Activated CD8-positive, alpha-beta memory T cell treated with anti-CD3 and anti-CD28 coated beads for 48 hours (primary cell): ENCODE measurements at places on chromosomes 7 and 10.

GRCh38 chr10:117405730-117406129, 30.5 kb upstream of the PDZD8 start:
- no peak for DNase-seq

- DNase-seq, result no peak
These were observed 13.1 kb upstream of the GOT1 start for GRCh38 chr10:99443500-99443899.

DNA sequence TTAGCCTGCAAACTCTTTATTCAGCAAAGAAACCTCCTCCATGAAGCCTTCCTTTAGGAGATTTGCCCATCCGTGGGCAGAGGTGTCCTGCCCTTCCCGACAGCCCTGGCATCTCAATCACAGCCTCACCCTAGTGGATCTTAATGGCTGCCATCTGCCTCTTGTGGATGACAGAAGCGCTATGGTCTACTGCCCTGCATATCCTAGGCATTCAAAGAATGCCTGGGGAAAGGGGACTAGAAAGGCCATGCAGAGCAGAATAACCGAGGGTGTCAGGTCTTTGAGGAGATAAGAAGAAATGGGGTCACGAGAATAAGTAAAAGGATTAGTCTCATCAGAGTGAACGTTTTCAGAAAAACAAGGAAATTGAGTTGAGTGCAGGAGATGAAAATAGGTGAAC, 57.7 kb upstream of the SPOCK2 start:
- no peak for DNase-seq

DNA sequence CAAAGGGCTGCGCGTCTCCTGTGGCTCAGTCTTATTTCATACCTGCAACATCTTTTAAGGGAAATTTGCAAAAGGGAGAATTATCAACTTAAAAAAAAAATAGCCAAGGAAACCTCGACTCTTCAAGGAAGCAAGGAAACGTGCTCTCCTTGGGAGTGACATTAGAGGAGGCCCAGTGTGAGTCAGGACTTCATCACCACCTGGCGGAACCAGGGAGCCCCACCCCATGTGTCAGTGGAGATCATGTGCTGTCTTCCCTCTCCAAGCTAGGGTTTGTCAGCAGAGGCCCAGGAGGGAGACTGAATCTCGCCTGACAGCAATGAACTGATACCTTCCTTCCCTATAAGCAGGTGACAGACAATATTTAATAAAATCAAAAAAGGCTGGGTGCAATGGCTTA, 28.9 kb downstream of the POR start:
- no peak for DNase-seq

DNA sequence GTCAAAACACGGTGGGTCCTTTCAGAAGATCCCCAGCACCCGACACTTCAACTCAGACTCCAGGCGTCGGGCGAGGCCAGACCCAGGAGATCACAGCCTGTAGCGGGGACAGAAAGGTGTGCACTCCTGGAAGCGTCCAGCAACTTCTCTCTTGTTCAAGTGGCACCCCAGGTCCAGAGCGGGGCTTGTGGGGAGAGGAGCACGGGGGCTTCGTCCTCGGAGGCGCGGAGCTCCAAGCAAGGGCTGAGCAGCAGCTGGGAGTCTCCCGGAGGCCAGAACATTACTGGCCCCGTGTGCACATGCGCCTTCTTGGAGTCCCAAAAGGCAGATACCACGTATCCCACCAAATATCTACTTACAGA, 54.9 kb downstream of the ZRANB1 start:
- DNase-seq, result no peak

DNA sequence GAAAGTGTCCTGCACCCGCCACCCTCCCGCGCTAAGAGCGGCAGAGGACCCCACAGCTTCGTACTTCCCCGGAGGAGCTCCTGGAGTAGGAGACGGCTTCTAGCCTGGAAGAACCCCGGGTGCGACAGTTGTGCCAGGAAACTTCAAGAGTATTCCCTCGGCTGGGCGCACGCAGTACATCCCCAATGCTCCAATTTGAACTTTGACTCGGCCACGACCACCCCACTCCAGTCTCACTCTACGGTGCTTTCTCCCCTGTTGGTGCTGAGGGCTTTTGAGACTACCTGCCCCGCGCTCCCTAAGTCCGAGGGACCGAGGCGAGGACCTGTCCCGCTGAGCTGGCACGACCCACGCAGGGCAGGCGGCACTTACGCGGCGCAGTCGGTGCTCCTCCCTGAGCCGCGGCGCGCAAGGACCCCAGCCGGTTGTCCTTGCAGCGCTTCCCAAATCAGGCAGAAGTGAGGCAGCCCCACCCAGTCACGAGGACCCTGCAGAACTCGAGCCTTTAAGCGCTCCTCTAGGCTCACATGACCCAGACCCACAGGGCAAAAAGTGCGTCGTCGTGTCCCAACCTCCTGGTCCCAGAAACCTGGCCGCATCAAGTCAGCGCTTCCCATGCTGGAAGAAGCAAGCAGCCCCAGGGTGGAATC, at the start of gene CPVL:
Gene CPVL, minus strand, starts transcription at position 481 of the 650 bp plus-strand sequence. CDS start 25,476 bp downstream, outside the sequence.
- no peak for DNase-seq

GRCh38 chr10:34647875-34648865, 166.9 kb downstream of the PARD3 start:
- no peak for DNase-seq

DNA sequence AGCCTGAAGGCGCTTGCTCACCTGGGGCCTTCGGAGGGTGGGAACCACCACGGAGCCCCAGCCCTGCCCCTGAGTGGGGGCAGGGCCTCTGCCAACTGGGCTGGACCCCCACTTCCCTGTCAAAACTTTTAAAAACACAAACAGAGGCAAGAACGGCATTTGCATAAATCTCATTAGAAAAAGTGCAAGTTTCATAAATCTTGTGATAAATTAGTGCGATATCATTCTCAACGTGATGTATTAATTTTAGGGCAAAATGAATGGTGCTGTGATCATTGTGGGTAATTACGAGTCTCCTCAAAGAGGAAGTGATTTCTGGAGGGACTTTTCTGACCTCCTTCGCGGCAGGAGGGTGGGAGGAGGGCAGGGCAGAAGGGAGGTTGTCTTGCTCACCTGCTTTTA, 98.3 kb downstream of the CDH23 start:
- no peak for DNase-seq

DNA sequence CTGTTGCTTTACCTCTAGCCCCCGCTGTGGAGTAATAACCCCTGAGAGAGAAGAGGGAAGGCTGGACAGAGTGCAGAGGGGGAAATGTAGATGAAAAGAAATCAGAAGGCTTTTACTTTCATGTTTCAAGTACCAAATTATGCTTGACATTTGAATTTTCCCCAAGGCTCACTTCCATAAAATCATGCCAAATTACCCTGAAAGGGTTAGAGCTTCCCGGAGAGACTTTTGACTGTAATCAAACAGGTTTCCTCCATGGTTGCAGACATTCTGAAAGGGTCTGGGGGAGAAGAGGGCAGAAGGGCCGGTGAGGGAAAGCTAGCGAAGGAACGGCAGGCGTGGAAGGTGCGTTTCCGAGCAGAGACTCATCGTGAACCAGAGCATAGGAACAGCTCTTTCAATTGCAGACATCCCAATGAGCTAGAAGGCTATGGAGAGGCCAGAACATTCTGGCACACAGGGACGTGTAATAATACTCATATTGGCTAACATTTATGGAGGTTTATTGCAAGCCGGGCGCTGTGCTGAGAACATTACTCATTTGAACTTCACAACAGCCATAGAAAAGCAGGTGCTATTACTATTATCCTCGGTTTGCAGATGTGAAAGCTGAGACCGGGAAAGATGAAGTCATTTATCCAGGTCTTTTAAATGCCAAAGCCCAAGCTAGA, 620.8 kb upstream of the AUTS2 start:
- DNase-seq, result no peak

DNA sequence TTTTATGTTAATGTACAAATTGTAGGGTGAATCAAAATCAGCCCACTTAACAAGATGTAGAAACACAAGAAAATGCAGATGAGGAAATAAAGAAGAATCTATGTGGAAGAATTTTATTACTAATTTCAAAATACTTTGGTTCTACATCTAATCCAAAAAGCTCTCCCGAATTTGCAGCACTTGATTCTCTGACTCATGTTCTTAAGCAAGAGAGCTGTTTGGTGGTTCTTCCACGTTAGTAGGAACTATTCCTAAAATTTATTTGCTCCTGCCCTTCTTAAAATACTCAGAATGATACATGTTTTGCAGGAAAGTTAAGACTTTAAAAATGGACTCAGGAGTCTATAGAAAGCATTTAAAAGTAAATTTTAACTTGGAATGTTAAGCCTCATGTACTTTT, 91.8 kb downstream of the ZMYND11 start:
- DNase-seq, result no peak
